Right atrium auricular region (tissue), 2 donors: ENCODE measurements at places on chromosomes 3 and 15. TPM values are rescaled to one million over a fixed set of nuclear protein-coding genes. Genes with fewer than 3 reads are reported as not detected.

DNA sequence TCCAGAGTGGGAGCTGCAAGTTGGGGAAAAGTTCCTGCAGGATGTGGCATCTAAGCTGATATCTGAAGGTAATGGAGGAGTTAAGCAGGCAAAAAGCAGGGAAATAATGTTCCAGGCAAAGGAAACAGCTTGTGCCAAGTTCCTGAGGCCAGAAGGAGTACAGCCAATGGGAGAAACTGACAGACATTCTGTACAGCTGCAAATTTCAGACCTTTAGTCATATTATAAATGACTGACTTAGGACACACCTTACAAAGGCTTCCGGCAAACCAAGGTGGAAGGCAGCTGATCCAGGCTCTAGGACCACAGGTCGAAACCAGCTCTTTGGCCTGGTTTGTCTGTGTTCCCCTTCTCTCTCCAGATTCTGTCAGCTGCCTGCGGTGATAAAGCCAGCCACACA is 9.3 kb downstream of the WWTR1 start:
- no peak for DNase-seq

- no peak for DNase-seq
Observed at GRCh38 chr15:63626955-63627354, 29.8 kb downstream of the FBXL22 start.

DNA sequence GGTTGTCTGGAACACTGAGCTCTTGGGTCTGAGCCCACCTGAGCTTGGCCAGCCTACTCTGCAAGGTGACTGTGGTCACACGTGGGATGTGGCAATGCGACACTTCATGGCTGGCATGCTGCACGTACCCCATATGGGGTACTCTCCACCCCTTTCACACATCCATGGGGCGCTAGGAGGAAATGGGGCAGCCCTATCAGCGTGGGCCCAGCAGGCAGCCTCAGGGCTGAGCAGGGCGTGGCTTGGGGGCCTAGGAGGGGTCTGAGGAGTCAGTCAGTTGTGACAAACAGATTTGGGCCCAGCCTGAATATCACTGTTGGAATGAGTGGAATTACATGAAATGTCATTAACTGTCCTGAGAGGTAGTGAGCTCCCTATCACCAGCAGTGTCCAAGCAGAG is 82.3 kb upstream of the LINGO1 start:
- no peak for DNase-seq

DNA sequence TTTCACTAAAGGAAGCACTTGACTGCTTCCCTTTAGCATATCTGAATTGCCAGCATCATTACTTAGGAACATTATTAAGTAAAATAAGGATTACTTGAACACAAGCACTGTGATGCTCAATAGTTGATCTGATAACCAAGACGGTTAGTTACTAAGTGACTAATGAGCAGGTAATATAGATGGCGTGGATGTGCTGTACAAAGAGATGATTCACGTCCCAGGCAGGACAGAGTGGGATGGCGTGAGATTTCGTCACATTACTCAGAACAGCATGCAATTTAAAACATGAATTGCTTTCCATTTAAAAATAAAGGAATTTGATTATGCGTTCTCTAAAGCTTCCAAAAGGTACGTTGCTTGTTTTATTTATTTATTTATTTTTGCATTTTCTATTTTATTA is 240.0 kb upstream of the ARHGEF26 start:
- DNase-seq, result no peak

DNA sequence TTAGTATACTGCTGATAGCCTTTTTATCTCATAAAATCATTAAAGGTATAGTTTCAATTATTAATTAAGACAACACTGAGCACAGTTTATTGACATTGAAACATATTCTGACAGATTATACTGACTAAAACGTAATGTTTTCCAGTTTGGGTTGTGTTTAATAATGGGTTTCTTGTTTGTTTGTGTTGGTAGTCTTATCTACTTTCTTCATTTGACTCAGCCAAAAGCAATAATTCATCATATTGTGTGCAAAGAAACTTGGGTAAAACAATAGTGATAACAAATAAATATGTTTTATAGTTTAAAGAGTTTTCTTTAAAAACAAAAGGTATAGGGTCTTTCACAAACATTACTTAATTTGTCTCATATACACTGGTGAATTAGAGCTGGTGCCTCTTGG is 629.2 kb upstream of the AGTR1 start:
- DNase-seq, result no peak

- no peak for DNase-seq
Observed at GRCh38 chr3:129446926-129447325, 6.9 kb downstream of the IFT122 start.

GRCh38 chr15:74425630-74426029 is 8.1 kb downstream of the SEMA7A start:
- DNase-seq, result no peak

DNA sequence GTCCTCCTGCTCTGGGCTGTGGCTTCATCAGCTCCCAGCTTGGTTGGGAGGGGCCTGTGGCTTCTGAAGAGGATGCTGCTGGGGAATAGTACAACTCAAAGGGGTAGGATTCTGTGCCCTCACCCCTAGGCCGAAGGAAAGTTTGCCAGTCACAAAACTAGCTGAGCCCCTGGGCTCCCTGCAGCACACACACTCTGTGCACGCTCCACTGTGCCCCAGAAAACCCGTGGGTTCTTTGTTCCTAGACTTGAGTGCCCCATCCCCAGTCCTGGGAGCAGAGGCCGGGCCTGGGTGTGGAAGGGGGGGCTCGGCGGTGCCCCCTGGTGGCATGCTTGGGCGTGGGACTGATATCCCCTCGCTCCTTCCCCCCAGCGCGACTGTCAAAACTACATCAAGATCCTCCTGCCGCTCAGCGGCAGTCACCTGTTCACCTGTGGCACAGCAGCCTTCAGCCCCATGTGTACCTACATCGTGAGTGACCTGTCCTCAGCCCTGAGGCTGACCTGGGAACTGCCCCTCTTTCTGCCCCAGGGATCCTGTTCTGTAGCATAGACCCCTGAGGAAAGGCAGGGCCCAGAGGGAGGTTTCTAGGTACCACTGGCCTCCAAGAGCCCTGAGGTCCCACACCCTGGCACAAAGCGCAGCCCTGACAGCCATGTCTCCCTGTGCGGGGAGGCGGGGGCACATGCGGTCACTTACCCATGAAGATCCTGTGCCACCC is 14.2 kb downstream of the CIB1 start:
- DNase-seq, result no peak

- no peak for DNase-seq
Observed at GRCh38 chr15:88909956-88910831, 3.0 kb downstream of the MFGE8 start.

DNA sequence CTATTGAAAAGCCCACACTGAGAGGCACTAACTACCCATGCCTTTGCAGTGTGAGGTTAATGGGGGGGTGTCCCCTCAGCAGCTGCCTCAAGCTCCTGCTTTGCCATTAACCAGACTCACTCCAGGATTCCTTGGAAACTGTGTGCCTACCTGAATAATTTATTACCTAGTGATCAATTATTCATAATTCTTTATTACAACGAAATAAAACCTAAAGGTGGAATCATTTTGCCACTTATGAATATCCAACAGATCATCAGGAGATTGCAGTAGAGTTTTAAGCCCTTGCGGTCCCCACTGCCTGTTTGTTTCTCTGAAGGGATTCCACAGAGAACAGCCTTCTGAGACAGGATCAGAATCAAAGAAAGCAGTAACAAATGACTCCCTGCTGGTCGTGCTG is 23.3 kb downstream of the NEK11 start:
- DNase-seq, result no peak

GRCh38 chr3:158819282-158819681 is 17.4 kb downstream of the MFSD1 start:
- DNase-seq, result no peak

GRCh38 chr3:51715231-51715976 is 8.5 kb downstream of the GRM2 start:
- no peak for DNase-seq

GRCh38 chr3:138686771-138687221 is 78.2 kb downstream of the FAIM start:
- no peak for DNase-seq

DNA sequence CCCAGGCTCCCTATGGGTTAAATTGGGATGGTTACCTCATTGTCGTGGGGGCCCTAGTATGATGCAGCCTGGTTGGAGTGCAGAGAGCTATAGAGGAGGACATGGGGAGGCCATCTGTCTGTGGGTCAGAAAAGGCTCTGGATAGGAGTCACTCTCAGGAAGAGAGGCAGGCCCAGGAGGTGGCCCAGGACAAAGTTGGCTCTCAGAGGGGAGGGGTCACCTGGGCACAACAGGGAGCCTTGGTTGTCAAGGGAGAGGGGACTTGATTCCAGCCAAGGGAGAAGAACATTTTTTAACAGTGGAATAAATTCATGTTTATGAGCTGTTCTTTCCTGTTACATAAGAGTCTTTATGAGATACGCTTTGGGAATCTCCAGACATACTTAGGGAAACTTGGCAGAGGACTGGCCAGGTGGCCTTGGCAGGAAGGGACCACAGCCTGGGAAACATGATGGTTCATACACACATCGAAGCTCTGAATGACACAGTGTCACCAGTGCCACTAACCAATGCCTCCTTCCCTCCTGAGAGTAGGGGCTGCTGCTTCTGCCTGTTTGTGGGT is 27.5 kb upstream of the LCTL start:
- DNase-seq, result no peak

- DNase-seq, result no peak
Observed at GRCh38 chr15:45523166-45523460, 558 bp upstream of the SLC30A4 start.

GRCh38 chr3:124217542-124217941 is 225.6 kb upstream of the ROPN1 start:
- DNase-seq, result no peak

DNA sequence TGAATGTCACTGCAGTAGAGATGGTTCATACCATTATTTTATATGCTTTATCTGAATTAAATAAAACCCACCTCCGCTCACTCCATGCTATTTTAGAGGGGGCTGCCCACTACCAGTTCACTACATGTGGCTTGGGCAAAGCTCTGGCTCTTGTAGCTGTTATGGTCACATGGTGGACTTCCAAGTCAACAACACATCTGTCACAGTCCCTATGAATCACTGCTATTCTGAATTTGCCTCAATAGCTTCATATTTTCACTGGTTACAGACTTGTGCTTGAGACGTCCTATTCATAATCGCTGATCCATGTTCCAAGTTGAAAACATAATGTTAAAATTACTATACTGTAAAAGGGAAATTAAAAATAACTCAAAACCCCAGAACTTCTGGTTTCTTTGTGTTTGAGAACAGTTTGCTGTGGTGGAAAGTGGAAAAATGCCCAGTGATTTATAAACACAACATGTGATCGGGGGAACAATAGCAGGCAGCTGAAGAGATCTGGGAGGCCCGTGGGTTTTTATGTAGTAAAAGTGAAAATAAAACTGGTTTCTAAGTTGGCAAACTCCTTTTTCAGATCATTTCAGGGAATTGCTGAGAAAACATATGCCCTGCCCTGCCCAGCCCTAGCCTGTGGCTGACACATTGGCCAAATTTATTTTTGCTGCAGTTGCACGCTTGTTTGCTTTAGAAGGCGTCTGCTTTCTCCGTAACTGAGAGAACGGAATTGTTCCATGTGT is 128.8 kb upstream of the PRR23C start:
- no peak for DNase-seq

DNA sequence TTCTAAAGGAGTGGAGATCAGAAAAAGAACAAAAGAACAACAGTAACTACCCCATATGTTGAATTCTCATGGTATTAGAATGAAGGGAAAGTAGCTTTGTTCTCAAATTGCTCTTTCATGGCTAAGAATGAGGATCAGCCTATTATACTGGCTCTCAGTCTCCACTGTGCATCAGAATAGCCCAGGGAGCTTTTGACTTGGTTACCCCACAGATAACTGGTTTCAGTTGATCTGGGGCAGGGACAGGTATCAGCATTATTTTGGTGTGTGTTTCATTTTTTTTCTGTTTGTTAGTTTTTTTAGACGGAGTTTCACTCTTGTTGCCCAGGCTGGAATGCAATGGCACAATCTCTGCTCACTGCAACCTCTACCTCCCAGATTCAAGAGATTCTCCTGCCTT is 311.7 kb upstream of the TLE3 start:
- no peak for DNase-seq

- no peak for DNase-seq
Observed at GRCh38 chr15:101807345-101807945, 4.1 kb downstream of the OR4F6 start.

GRCh38 chr3:156604642-156605144 is 49.8 kb upstream of the SSR3 start:
- no peak for DNase-seq

GRCh38 chr3:170493712-170494182 is 75.1 kb downstream of the CLDN11 start:
- DNase-seq, result no peak

DNA sequence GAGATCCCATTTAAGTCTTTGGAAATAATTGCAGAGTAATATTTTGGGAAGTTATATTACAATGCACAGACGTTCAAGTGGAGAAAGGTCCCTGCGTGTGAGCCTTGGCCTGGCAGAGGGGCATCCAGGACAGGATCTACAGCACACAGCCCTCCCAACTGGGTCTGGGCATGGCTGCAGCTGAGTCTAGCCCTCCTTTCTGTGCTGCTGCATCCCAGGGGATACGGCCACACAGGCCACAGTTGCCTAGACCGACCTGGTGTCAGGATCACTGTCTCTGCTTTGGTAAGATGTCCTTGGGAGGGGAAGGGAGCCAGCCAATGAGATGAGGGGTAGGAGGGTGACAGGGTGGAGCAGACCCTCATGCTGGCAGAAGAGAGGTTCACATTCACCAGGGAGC is 46.1 kb downstream of the APBA2 start:
- DNase-seq, result no peak

KBTBD13 gene
- 4.4 TPM for total RNA-seq

BAHD1 gene
- total RNA-seq, result 19.2 TPM

AGBL1 gene
- not detected for total RNA-seq

CHRM5 gene
- not detected for total RNA-seq
